ENCODE measurements at places on chromosomes 11 and 22.

GRCh38 chr11:46254133-46254491, 23.4 kb upstream of the CREB3L1 start:
- DNase-seq = no peak

DNA sequence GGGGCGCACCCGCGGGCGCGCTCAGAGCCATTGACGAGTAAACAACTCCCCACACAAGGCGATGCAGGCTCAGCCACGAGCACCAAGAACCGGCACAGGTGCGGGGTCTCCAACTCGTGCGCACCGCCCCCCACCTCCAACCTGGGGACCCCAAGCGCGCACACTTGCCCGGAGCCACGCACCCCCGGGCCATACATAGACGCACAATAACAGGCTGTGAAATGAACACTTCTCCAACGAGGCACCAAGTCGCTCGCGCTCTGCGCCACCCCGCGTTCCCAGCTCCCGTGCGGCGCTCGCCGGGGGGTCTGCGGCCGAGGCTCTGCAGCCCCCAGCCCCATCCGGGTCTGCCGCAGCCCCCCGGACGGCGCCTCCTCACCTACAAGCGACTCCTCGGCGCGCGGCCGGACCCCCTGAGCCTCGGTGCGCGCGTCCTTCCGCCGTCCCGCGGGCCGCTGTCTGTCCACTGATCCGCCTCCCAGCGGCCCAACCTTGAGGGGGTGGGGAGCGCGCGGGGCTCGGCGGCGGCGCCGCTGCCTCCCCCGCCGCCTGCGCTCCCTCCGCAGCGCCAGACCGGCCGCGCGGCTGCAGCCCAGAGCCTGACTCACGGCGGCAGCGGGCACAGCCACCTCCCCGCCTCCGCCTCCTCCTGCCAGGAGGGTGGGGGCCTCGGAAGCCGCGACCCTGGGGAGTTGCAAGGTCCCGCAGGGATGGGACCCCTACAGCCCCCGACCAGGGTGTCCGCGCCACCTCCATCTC, 1.6 kb downstream of the IFITM10 start:
- DNase-seq = no peak

DNA sequence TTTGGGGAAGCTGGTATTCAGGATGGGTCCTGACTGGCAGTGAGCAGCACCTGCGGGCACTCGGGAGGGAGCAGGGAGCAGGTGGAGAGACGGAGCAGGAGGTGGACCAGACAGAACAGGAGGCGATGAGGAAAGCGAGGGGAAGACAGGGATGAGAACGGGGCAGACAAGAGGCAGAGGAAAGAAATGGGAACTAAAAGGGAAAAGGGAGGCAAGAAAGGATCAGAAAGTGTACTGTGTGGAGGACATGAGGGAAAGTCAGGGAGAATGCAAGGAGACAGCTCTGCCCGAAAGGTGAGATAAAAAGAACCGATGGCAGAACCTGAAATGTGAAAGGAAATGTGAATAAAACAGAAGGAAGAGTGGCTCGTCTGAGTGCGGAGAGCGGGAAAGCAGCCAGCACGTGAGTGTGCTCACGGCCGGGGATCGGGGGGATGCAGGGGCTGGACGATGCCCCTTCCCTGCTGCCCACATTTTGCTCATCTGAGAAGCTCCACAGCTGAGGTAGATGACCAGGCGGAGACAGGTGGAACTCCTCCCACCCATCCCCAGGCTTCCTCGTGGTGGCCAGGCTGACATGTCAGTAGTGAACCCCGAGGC, 494.4 kb upstream of the B3GAT1 start:
- DNase-seq = no peak

- no peak for DNase-seq
Measured at GRCh38 chr22:44516841-44517240, 18.8 kb upstream of the RTL6 start.

GRCh38 chr22:35589071-35589755, 27.9 kb downstream of the MB start:
- no peak for DNase-seq

DNA sequence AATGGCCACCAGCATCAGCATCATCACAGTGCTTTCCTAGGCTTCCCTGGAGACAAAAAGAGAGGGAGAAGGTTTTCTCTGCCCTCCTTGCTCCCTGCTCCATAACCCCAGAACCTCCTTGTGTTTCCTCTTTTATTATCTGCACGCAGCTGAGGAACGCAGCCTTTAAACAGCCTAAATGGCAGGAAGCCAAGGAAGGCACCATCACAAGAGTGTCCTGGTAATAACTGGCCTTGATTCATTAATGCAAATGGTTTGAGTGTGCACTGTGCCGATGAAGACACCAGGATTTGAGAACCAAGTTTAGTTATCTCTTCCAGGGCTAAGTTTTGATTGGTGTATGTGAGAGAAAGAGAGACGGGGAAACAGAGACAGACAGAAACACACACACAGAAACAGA, 29.4 kb upstream of the DRD2 start:
- DNase-seq = no peak

DNA sequence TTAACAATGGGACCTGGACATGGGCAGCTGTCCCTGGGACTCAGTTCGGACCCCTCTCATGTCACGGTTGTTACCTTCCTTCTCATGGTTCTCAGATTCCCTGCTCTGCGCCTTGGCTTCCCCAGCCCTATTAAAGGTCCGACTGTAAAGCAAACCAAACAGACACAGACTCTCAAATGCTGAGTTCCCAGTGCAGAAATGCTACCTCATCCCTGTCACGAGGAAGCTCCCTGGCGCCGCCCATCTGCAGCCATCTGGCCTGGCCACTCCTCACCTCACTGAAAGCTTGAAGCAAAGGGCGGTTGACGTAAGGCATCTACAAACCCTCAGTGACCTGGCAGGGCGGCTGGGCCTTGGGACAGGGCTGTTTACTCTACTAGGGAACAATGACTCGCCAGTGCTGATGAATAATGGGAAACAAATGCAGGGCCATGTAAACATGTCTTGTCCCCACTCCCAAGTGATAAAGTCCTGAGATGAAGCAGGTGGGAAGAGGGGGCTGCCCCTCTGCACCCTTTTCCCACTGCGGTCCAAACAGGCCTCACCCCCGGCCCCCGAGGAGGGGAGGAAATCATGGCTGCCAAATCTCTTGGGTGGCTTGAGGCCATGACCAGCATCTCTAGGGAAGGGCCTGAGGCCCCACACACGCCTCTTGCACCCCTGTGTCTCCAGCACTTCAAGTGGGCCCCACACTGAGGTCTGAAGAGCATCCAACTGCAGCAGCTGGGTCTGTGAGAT, 49.3 kb downstream of the SCUBE1 start:
- DNase-seq = no peak

DNA sequence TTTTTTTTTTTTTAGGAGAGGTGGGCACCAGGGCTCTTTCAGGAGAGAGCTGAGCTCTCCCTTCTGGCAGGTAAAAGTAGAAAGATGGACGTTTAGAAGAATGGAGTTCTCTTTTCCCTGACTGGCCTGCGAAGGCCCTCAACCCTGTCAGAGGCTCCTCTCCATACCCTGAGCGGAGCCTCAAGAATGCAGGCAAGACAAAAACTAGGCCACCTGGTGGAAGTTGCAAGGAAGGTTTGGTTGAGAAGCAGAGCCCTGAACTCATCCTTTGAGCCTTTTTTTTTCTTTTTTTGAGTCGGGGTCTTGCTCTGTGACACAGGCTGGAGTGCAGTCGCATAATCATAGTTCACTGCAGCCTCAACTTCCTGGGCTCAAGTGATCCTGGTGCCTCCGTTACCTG, 1.4 kb downstream of the OTOG start:
- no peak for DNase-seq

DNA sequence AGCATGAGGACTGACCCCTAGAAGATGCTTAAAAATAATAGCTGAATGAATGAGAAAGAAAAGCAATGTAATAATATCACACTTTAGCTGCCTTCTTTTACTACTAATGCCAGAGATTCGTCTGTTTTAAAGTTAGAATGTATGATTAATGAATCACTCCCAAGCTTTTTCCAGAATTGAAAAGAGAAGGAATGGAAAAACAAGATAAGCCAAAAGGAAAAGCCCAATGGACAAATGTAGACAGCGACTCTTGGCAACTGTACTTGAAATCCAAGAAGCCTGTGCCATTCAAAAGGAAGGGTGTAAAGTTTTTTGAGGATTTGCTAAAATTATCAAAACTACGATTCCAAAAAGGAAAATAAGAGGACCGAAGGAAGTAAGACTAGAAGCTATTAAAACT, 40.8 kb upstream of the PAMR1 start:
- DNase-seq = no peak

GRCh38 chr11:61912530-61912898, 4.9 kb downstream of the RAB3IL1 start:
- DNase-seq = no peak

GRCh38 chr22:37487571-37487970, 1.4 kb upstream of the MFNG start:
- no peak for DNase-seq

DNA sequence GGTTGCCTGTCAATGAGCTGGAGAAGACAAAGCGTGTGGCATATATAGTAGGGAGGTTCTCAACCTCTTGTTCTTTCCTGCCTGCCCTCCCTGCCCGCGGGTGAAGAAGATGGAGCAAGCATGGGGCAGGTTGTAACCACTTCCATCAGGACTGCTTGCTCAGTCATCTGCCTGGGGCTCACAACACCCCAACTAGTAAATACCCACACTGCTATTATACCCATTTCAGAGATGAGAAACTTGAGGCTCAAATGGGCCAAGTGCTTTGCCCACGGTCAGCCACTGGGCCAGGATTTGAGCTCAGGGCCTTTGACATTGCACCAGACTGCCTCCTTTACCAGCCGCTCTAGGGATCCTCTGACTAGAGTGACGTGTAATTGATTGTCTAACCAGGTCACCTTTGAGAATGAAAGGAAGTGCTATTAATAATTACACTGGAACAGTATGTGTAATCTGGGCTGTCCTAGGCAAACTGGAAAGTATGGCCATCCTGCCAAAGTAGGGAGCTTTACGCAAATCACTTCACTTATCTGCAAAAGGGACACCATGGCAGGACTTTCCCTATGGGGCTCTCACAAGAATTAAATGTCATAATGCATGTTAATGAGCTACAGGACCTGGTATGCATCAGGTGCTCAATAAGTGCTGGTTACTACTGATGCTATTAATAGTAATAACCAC, 2.8 kb upstream of the CDC42EP1 start:
- DNase-seq = no peak

- no peak for DNase-seq
Measured at GRCh38 chr11:129817534-129818051, 1.9 kb downstream of the TMEM45B start.

GRCh38 chr22:25694196-25694907, 47.6 kb upstream of the MYO18B start:
- DNase-seq = no peak

DNA sequence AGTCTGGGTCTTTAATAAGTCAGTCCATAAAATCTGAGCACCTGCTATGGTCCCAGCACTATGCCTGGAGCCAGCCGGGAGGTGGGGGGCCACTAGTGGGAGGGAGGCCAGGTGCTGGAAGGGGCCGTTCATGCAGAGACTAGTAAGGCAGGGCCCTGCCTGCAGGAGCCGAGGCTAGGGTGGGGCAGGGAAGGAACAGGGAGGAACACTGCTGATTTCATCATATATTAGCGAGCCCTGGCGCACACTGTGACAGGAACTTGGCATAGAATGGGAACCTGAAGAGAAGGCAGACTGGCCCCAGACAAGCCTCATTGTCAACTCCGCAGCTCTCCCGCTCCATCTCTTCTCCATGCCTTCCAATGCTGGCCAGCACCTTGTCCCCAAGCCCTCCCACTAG, 7.1 kb downstream of the VSIG10L2 start:
- DNase-seq = no peak

DNA sequence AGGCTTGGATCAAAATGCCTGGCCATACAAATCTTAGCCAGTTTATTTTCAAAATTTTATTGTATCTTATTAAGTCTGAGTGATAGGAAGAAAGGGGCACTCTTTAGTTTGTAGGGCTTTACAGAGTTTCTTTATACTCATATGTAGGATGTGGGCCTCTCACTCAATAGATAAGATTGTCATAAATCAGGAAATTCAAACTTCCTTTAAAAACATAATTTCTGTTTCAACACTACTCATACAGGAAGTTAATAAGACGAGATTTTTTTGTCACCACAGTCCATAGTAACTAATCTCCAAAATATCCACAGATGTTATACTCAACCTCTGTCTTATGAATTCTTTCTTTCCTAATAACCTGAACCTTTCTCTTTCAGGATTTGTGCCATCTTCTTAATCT, 13.3 kb upstream of the OR56B4 start:
- no peak for DNase-seq

GRCh38 chr11:110935018-110935640, 222.9 kb upstream of the ARHGAP20 start:
- no peak for DNase-seq

DNA sequence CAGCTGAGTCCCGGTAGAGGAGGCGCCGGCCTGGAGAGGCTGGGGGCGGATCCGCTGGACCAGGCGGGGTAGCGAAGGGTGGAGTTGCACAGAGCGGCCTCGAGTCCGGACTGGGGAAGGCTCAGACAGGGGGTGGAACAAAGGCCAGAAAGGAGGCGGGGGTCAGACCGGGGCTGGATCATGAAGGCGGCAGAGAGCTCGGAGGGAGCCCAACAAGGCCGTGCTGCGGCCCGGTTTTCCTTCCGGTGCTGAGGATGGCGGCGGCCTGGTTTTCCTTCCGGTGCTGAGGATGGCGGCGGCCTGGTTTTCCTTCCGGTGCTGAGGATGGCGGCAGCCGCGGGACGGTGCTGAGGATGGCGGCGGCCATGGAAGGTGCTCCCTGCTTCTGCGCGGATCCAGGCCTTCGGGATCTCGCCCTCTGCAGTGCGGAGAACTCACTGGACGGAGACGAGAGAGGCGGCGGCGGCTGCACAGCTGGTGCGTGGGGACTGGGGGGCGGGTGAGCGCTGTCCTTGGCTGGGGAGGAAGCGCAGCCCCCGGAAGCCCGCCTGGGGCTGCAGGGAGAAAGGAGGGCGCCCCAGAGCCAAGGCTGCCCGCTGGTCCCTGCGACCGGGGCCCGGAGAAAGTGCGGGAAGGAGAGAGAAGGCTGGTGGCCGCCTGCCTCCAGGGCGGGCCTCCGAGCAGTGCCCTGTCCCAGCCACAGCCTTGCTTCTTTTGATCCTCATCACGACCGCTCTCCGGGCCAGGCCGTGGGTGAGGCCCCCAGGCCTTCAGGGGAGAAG, 350.4 kb upstream of the B3GAT1 start:
- no peak for DNase-seq

Data from activated CD4-positive, alpha-beta T cell treated with anti-CD3 and anti-CD28 coated beads for 4 hours (primary cell).